ENCODE measurements at places on chromosomes 12 and 14. TPM values are rescaled to one million over a fixed set of nuclear protein-coding genes. Genes with fewer than 3 reads are reported as not detected.

GRCh38 chr12:116039081-116039480, 238.4 kb downstream of the MED13L start:
- DNase-seq: no peak

- DNase-seq: no peak
Observed at GRCh38 chr14:94773061-94773648, 3.2 kb upstream of the GSC start.

- no peak for DNase-seq
Observed at GRCh38 chr12:5139751-5140150, 96.1 kb downstream of the KCNA5 start.

GRCh38 chr14:69291396-69291795, 31.4 kb downstream of the GALNT16 start:
- no peak for DNase-seq

DNA sequence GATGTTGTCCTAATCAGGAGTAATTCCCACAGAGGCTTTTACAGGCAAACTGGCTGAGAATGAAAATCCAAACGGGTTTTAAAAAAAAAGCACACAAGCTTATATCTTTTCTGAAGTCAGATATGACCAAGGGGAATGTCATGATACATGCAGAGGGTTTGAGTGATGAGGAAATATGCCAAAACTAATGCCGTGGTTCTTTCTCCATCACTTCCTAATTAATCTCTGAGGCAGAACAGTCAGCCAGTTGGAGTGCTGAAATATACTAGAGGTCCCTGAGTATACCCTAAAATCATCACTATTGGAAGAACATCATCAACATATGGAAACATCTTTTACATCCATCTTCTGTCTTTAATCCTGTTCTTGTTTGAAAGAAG, 160.8 kb upstream of the FAR2 start:
- no peak for DNase-seq

GRCh38 chr14:76863724-76864407, 37.7 kb downstream of the LRRC74A start:
- no peak for DNase-seq

- DNase-seq: no peak
Observed at GRCh38 chr12:100359822-100360221, 2.9 kb downstream of the SLC17A8 start.

GRCh38 chr14:101020834-101021370, 117.4 kb upstream of the RTL1 start:
- peak; percentile 14 for DNase-seq

DNA sequence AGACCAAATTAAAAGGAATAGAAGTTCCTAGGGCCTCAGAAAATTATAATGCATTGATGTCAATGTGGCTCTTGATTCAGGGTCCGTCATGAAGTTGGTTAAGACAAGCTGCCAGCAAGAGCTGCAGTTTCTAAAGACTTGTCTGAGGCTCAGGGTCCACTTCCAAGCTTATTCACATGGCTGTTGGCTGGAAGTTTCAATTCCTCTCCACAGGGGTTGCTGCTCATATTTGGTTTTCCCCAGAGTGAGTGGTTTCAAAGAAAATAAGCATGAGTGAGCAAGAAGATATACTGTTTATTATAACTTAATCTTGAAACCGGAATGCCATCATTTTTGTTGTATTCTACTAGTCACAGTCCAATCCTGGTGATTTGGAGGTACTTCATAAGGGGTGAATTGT, 1247.4 kb downstream of the LRFN5 start:
- DNase-seq: no peak

DNA sequence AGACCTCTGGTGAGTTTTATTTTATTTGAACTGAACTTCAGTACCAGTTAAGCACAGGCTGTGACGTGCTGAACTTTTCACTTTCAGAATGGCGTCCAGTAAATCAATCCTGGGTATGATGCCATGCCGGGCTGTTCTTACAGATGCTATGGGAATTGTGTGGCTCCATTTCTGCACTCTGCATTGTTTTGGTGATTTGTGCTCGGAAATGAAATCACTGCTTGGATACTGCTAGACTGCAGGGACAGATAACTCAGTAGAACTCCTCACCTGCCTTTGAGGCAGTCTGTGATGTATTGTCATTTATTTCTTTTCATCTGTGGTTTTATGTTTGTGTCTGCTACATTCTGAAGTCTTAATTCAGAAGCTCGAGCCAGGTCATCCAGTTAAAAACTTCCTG, 172.7 kb downstream of the PTPN11 start:
- DNase-seq: no peak

- DNase-seq: no peak
Observed at GRCh38 chr14:50350975-50351374, 38.9 kb downstream of the DMAC2L start.

- DNase-seq: no peak
Observed at GRCh38 chr14:24851837-24852236, 198.1 kb downstream of the STXBP6 start.

- DNase-seq: no peak
Observed at GRCh38 chr14:65040666-65041433, 54.2 kb downstream of the FNTB start.

- peak; percentile 24 for DNase-seq
Observed at GRCh38 chr12:109753959-109754358, 40.3 kb downstream of the FAM222A start.

DNA sequence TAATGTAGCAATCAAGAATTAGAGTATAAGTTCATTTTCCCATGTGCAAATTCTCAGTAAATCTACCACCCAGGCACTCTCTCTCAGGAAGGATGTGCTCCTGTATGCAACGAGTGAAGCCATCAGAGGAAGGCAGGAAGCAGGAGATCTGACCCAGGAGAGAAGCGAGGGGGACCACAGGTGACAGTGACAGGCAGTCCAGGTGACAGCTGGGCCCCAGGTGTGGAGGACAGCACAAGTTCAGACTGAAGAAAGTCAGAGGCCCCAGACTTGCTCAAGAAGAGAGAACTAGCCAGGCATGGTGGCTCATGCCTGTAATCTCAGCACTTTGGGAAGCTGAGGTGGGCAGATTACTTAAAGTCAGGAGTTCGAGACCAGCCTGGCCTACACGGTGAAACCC, 13.8 kb downstream of the CLMN start:
- no peak for DNase-seq

- DNase-seq: no peak
Observed at GRCh38 chr14:94043111-94043755, 17.1 kb downstream of the OTUB2 start.

- no peak for DNase-seq
Observed at GRCh38 chr14:91317381-91318308, 73.1 kb upstream of the GPR68 start.

DNA sequence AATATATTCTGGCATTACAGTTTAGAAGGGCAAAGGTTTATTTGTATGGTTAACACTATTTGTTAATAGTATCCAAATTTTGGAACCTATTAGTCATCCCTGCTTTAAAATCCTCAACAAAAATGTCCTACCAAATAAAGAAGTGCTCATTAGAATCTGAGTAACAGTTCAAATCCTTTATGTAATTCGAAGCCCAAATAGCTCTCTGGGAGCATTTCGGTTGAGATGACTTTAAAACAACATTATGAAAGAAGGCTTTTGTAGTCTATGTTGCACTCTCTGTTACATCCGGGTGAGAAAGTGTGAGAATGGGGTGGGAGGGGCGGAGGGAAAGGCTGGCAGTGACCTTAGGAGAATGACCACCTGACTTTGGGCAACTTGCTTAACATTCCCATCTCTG, 59.7 kb downstream of the SLC38A1 start:
- DNase-seq: no peak

DNA sequence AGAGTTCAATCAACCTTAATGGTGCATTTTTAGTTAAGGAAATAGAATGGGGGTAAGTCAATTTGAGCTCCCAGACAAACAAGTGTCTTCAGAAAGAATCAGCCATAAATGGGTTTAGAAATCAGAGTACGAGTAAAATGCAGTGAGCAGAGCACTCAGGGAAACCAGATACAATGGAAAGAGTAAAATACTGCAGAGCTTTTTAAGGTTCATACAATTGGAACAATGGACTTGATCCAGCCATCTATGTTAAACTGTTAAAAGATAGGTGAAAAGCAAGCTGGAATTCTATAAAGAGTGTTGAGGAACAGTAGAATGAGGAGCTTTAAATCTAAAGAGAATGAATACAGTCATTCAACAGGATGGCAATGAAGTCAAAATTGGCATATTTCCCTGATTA, 23.8 kb upstream of the PCNX4 start:
- no peak for DNase-seq

- no peak for DNase-seq
Observed at GRCh38 chr12:80317899-80318298, 126.1 kb upstream of the PTPRQ start.

- DNase-seq: no peak
Observed at GRCh38 chr14:100522616-100523099, 64.6 kb downstream of the BEGAIN start.

GRCh38 chr12:78888568-78888967, 24.0 kb downstream of the SYT1 start:
- no peak for DNase-seq

DNA sequence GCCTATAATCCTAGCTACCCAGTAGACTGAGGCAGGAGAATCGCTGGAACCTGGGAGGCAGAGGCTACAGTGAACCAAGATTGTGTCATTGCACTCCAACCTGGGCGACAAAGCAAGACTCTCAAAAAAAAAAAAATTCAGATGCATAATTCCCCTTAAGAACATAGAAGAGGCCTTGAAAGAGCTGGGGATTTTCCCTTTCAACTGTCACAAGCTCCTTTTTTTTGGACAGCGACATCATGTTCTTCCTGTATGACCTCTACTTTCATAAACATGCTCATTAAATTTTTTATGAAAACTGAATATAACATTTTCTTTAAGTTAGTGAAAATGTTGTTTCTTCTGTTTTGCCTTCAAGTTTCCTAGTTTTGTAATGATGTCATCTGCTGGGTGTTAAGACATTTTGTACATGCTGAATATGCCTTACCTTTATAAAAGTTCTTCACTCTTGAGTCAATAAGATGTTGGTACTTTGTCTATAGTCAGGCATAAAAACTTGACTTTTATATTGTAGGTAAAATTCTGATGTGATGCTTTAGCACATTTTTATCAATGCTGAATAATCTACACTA, 76.0 kb downstream of the PTHLH start:
- no peak for DNase-seq

- no peak for DNase-seq
Observed at GRCh38 chr14:104253901-104254353, 115.5 kb downstream of the KIF26A start.

GRCh38 chr12:98999559-98999958, 354.5 kb downstream of the APAF1 start:
- no peak for DNase-seq

DNA sequence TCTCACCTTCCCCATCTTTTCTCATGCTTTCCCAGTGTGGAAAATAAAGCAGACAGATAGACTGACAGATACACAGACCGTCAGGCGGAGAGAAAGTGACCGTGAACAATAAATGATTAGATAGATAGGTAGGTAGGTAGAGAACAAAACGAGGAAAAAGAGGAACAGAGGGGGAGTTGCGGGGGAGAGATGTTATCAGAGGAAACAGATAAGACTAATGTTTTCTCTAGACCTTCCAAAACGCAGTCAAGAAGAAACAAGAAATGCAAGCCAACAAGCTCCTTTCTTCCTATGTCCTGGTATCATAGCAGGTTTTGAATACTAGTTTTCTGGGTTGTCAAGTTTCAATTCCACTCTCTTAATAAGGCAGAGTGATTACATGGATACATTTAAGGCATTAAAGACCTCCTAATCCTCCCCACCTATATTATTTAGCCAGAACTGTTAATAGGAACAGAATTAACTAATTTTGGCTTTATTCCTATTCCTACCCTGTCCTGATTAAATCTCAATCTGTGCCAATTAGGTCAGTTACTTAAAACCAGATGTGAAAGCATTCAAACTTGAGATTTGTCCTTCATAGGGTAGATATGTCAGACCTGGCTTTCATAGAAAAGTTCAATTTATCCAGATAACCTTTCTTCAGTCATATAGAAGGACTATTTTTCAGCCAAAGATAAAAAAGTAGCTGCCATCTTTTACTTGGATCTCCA, 89.0 kb upstream of the PTPRR start:
- DNase-seq: no peak

The ACAD10 gene
- total RNA-seq: 17.9 TPM

The MAP1LC3B2 gene
- 1.1 TPM for total RNA-seq

The YBX3 gene
- 381 TPM for total RNA-seq

The MBD6 gene
- 26.1 TPM for total RNA-seq

The TIMELESS gene
- total RNA-seq: 7.2 TPM

The TSHR gene
- 1.6 TPM for total RNA-seq

The KCNJ8 gene
- 19.2 TPM for total RNA-seq

The OTUB2 gene
- 0.73 TPM for total RNA-seq

The SDS gene
- 12.0 TPM for total RNA-seq

The BATF gene
- 34.7 TPM for total RNA-seq

The PSMC1 gene
- total RNA-seq: 74.4 TPM

The FAR2 gene
- total RNA-seq: 18.2 TPM

The PRB2 gene
- not detected for total RNA-seq

The SLC25A47 gene
- total RNA-seq: 0.16 TPM

The RAB5B gene
- 75.7 TPM for total RNA-seq

The SRRM4 gene
- total RNA-seq: not detected

The SMOC1 gene
- 2.9 TPM for total RNA-seq

The DPY19L2 gene
- 8.8 TPM for total RNA-seq
